ENCODE measurements at places on chromosomes 1 and 21.

DNA sequence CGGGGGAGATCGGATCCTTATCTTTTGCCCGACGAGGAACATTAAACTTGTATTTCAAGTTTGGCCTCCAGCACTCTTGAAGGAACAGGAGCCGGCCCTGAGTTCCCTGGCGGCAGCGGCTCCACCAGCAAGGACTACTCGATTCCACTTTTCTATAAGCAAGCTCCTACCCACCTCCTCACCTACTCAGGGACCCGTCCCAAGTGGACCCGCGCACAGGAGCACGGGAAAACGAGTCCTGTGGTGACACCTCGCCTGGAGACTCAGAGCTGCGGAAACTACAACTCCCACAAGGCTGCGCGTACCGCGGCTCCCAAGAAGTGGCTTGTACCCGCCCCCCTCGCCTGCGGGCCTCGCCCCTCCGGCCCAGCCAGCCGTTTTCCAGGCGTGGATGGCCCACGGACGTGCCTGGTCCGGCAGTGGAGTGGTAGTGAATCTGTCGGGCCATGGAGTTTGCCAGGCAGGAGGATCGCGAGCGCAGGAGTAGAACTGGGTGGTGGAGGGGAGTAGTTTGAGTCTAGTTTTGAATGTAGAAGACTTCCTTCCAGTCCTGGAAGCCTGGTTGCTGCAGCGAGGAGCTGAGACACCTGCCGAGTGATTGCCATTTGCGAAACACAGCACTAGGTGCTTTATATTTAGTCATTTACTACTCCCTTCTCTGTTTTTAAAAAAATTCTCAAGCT lies at the start of gene ACP6:
Gene ACP6, minus strand, starts transcription at position 206 of the 683 bp plus-strand sequence. CDS start 476 bp downstream, outside the sequence.
- peak; percentile 100 for DNase-seq

DNA sequence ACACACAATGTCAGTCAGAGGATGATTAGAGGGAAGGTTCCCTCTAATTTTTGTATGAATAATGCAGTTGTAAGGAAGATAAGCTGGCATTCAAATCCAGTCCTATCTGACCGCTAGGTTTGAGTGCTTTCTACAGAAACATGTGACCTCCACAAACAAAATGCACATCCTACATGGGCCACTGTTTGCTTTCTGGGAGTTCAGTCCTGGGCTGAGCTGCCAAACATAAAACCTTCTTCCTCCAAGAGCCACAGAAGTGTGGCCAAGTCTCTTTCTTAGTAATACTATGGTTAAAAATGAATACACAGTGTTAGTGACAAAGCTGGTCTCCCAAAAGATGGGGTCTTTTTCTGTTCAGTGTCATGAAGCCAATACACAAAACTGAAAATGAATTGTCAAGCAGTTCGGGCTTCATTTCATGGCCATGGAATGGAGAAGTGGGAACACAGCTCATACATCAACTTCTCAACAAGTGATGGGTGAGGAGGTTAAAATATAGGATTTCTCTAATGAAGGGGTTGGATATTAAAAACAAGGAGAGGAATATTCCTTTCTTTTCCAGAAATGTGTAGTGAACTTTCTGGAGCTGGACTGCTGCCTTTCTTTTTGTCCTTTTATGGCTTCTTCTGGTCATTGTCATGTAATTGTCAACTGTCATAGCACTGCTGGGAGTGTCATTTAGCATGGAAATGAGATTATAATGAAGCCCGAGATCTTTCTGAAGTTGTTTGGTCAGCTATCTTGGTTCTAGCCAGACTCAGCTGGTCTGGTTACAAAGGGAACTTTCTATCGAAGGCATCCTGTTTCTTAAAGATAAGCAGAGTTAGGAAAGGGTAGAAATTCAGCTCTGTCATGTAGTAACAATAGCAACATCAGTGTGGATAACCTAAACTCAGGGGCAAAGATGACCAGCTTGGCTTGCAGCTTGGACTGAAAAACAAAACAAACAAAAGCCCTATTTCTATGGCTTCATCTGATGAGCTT lies 135.1 kb downstream of the CHD1L start:
- no peak for DNase-seq

DNA sequence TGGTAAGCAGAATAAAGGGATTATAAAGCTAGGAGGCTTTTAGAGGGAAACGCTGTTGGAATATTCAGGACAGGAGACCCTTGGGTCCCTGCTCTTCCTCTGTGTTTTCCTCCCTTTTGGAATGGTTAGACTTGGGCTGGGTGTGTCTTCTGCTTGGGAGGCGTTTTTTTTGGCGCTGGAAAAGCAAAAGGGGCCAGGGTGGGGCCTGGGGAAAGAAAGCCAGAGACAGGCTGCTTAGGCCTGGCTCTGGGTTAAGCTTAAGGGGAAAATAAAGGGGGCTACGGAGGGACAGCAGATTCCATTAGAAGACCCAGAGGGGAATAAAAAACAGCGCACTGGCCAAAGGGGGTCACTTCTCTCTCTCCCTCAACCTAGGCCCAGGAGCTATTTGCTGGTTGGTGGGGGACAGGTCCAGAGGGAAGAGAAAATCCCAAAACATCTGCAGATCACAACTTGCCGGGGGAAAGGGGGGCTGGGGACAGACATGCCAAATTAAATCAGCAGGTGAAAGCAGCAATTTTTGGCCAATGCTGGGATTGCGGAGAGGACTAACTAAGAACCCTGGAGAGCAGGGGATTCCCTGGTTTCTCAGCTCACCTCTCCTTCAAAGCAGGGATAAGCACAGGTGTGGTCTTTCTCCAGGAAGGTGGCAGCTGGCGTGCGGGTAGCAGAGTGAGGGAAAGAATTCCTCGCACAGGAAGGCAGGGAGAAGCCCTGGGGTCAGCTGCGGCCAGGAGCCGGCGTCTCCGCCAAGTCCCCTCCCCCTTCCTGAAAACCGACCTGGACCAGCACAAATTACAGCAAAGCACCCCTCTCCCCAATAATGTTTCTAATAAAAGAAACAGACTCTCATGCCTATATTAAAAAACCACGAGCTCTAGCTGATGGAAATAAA lies 82.2 kb upstream of the AK4 start:
- DNase-seq: no peak

- no peak for DNase-seq
Observed at GRCh38 chr1:18008081-18008480, 99.5 kb upstream of the IGSF21 start.

GRCh38 chr1:162560303-162561036 lies 1.1 kb upstream of the UAP1 start:
- DNase-seq: no peak

GRCh38 chr21:41601573-41602368 lies 93.8 kb upstream of the TMPRSS2 start:
- no peak for DNase-seq

GRCh38 chr1:202351725-202352124 lies 3.2 kb downstream of the PPP1R12B start:
- no peak for DNase-seq

GRCh38 chr1:209266590-209267205 lies 316.8 kb upstream of the CAMK1G start:
- no peak for DNase-seq

DNA sequence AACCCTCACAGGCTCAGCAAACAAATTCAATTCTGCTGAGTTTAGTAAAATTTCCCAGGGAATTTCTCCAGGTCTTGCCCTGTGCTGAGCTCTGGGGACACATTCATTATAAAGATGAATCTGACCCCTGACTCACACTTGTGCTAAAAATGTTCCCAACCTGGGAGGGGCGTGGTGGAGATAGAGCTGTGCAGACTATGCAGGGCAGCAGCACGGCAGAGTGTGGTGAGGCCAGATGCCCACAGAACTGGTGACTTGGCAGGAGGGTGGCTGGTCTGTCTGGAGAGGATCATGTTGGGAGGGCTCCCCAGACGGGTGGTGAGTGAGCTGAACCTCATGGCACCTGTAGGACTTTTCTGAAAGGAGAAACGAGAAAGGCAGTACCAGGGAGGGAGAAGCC lies 31.6 kb downstream of the FAAH start:
- DNase-seq: no peak

DNA sequence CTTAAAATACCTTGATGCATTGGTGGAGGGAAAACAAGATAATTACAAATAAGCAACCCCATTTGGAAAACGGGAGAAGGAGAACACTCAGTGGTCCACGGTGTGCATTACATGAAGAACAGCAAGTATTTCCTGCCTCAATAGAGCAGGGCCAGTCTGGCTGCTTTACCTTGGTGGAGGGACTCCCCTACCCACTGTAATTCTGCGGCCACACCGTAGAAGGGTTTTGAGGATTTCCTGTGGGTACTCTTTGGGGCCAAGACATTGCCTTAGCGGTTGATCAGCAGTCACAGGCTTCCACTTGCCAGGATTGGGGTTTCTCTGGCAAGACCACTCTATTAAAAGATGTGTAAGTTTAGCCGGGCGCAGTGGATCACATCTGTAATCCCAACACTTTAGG lies 16.3 kb upstream of the TMEM54 start:
- no peak for DNase-seq

GRCh38 chr1:172895761-172896160 lies 155.0 kb downstream of the TNFSF18 start:
- DNase-seq: no peak

GRCh38 chr1:181984006-181984405 lies 77.5 kb downstream of the ZNF648 start:
- DNase-seq: no peak

DNA sequence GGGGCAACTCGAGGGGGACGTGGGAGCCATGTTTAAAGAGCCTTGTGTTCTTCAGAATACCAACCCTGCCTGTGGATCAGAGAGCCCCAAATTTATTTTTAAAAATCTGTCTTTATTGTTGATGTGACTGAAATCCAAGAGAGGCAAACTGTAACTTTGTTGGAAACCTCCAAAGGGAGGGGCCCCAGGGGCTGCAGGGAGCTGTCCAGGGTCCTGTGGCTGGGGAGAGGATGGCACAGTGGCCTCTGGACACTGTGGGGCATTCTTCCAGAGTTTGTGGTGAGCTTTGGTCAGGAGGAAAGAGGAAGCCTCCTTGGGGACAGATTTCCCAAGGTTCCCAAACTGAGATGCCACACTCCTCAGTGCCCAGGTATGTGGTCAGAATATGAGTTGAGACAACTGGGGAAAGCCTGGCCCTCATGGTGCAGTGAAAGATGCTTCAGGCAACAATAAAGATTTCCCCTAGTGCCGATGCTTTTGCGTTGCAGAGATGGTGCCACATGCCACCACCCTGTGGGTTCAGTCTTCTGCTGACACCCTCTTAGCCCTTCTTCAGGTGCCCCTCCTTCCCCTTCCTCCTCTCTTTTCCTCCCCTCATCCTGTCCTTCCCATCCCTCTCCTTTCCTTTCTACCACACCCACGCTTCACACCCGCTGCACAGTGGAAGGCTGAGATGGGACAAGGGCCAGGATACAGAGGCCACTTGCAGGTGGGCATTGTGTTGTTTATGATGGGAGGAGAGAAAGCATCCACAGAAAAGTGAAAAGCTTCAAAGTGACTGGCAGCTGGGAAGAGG lies 122.1 kb downstream of the UCK2 start:
- DNase-seq: peak; percentile 65

- peak; percentile 40 for DNase-seq
Observed at GRCh38 chr1:77687519-77687906, 5.1 kb upstream of the ZZZ3 start.

DNA sequence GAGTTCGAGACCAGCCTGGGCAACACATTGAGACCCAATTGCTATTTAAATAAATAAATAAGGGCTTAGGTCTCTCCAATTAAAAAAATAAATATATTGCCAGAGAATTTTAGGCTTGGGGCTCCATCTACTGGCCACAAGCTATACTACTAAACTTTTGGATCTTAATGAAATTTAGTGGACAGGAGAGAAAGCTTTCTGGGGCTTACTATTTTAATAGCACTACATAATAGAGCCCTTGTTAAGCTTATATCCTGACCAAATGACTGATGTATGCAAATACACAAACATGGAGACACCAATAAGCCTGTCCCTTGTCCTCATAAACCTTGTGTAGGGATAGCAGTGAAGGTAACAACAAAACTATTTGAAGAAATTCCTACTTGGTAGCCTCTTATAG lies 18.4 kb downstream of the CCT3 start:
- DNase-seq: peak; percentile 50

DNA sequence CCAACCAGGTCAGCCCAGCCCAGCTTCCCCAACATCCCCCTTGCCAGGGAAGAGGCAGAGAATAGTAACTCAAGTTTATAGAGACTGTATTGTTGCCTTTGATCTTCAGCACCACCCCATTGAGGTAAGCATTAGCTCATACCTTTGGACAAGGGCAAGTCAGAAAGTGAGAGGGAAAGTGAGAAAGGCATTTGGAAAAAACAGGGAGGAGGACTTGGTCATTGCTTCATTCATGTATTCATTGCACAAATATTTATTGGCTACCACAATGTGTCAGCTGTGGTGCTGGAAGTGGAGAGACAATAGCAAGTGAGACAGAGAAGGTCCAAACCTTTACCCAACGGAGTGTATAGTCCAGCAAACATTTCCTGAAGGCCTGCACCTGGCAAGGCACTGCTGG lies 561.2 kb downstream of the KIF26B start:
- DNase-seq: no peak

DNA sequence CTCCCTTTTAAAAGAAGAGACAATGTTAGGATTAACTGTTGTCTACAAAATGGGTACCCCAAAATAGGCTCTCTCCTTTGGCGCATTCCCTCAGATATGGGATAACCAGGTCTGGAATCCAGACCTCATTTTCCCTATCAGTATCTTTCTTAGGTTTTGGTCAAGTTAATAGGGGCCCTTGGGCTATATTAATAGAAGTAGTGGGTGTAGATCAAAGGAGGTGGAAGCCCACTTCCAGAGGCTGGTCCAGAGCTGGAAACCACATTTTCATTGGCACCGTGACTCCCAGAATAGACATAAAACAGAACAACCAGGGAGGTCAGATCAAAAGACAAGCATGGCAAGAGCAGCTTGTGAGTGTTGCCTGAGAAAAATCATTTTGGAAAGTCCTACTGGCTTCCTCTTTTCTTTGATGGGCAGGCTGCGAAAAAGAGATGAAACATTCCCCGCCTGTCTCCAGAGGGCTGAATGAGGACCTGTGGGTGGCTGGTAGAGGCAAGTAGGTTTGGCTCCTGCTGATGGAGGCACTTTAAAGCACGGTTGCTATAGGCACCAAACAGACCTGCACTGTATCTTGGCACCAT lies 25.8 kb upstream of the KIF21B start:
- no peak for DNase-seq

Data from NCI-H345 (cell line).